CD4-positive, alpha-beta T cell treated with Interleukin-17A for 1 hour (primary cell): ENCODE measurements at places on chromosomes 16 and 17.

- DNase-seq: no peak
These were observed 39.5 kb downstream of the CMIP start for GRCh38 chr16:81483970-81484595.

GRCh38 chr16:24935336-24935735 lies 79.8 kb downstream of the ARHGAP17 start:
- DNase-seq: no peak

DNA sequence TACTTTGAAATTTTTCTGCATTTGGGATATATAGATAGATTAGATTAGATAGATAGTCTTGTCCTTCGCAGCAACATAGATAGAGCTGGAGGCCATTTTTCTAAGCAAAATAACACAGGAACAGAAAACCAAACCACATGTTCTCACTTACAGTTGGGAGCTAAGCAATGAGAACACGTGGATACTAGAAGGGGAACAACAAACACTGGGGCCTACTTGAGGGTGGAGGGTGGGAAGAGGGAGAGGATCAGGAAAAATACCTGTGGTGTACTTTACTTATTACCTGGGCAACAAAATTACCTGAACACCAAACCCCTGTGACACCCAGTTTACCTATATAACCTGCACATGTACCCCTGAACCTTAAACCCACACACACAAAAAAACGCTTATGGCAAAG lies 14.3 kb downstream of the PRKAR1A start:
- DNase-seq: no peak

DNA sequence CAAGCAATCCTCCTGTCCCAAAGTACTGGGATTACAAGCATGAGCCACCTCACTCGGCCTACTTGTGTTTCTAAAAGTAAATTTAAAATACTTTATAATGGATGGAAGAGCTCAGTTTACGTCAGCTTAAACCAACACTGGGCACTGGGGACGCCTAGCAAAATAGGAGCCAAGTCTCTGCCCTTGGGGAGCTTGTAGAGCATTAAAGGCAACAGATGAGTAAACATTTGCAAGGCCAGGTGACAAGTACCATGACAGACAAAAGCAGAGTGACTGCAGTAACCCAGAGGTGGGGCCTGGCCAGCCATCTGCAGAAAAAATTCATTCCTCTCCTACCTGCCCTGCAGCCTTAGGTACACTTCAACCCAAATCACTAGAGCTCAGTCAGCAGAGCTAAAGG lies 12.1 kb upstream of the NLK start:
- DNase-seq: no peak

DNA sequence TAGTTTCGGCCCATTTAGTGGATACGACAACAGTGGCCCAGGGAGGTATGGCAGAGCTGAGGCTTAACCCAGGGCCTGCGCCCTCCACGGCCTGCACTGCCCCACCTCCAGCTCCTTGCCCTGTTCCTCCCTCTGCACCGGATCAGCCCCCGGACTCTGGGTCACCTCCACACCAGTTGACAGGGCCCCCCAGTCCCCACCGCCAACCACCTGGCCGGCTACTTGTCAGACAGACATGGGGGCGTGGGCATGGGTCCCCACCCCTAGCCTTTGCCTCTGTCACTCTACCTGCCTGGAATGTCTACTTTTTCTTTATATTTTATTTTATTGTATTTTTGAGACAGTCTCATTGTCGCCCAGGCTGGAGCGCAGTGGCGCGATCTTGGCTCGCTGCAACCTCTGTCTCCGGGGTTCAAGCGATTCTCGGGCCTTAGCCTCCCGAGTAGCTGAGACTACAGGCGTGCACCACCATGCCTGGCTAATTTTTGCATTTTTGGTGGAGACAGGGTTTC lies 3.0 kb upstream of the ACTG1 start:
- no peak for DNase-seq

GRCh38 chr16:55487048-55487803 lies 8.2 kb downstream of the MMP2 start:
- DNase-seq: no peak

DNA sequence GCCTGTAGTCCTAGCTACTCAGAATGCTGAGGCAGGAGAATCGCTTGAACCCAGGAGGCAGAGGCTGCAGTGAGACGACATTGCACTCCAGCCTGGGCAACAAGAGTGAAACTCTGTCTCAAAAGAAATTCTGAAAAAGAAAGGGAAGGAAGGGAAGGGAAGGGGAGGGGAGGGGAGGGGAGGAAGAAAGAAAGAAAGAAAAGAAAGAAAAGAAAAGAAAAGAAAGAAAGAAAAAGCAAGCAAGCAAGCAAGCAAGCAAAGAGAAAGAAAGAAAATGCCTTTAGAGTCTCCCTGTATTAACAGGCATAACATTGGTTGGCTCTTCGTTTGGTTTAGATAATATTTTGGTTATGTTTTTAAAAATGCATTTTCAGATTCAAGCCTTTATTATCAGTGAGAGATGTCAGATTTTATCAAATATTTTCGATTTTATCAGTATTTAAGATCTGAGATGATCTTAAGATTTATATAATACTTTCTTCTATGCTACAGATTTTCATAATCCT lies 281.1 kb downstream of the NPIPA8 start:
- DNase-seq: no peak

- no peak for DNase-seq
These were observed 502.7 kb upstream of the HSBP1 start for GRCh38 chr16:83305092-83305491.

- DNase-seq: no peak
These were observed 61.6 kb downstream of the MRTFB start for GRCh38 chr16:14132696-14133048.

GRCh38 chr16:46830417-46830901 lies 521 bp downstream of the C16orf87 start:
- DNase-seq: peak; percentile 43

GRCh38 chr17:51224402-51225262 lies 35.2 kb downstream of the MBTD1 start:
- DNase-seq: no peak

- DNase-seq: no peak
These were observed 59.1 kb upstream of the CCL2 start for GRCh38 chr17:34195987-34196386.

GRCh38 chr16:57341441-57342303 lies 16.9 kb upstream of the CCL22 start:
- no peak for DNase-seq

DNA sequence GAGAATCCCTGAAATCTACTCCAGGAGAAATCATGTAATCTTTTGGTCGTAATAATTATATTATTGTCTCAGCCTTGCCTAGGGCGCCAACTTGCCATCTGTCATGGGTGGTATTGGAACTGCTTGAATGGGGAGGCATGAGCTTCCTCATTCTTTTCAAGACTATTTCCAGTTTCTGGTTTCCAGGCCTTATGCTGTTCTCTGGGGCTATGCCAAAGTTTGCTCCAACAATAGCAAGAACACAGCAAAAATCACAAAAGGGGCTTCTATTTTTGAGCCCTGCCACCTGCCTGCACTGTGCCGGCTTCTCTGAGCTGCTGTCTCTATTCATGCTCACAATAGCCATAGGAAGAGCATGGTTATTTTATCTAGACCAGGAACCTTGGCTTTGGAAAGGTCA lies 111.7 kb downstream of the SPECC1 start:
- DNase-seq: no peak

- DNase-seq: no peak
These were observed 59.0 kb upstream of the ATP2A3 start for GRCh38 chr17:4023220-4023619.

- no peak for DNase-seq
These were observed 25.4 kb upstream of the GUCY2D start for GRCh38 chr17:7977039-7977438.

- peak; percentile 11 for DNase-seq
These were observed 33.7 kb downstream of the NLK start for GRCh38 chr17:28076144-28076543.

GRCh38 chr16:85451641-85452363 lies 161.3 kb upstream of the GSE1 start:
- DNase-seq: no peak

GRCh38 chr17:30927756-30928155 lies 6.0 kb downstream of the ADAP2 start:
- no peak for DNase-seq

DNA sequence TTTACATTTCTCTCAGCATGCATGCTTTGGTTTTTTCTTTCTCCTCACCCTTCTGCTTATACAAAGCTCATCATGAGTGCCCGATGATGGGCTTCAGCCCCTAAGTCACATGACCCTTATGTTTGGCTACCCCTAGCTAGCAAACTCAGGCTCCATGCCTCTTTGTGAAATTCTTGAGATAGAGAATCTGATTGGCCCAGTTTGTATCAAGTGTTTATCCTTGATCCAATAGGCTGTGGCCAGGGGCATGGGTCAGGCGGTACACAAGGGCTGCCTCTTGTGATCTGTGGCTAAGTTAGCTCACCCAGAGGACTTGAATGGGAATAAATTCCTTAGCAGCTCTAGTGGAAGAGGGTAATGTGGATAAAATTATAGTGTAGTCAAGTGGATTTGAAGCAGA lies 11.5 kb upstream of the TOX3 start:
- no peak for DNase-seq

GRCh38 chr17:3004150-3004801 lies 59.1 kb downstream of the OR1D5 start:
- peak; percentile 46 for DNase-seq

DNA sequence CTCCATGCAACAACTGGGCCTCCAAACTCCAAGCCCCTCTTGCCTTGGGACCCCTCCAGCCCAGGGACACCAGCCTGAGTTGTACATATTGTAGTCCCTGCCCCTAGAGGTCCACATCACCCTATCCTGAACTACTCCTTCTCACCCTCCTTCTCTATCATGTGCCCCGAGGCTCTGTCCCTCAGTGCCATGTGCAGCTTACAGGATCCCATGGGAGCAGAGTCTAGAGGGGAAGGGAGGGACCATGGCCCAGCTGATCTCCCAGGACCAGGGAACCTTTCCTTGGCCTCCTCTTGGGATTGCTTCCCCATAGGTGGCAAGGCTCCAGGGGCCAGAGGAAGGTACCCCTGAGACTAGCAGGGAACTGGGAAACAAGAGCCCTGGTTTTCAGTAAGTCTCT lies 35.3 kb downstream of the TMEM132E start:
- DNase-seq: no peak

DNA sequence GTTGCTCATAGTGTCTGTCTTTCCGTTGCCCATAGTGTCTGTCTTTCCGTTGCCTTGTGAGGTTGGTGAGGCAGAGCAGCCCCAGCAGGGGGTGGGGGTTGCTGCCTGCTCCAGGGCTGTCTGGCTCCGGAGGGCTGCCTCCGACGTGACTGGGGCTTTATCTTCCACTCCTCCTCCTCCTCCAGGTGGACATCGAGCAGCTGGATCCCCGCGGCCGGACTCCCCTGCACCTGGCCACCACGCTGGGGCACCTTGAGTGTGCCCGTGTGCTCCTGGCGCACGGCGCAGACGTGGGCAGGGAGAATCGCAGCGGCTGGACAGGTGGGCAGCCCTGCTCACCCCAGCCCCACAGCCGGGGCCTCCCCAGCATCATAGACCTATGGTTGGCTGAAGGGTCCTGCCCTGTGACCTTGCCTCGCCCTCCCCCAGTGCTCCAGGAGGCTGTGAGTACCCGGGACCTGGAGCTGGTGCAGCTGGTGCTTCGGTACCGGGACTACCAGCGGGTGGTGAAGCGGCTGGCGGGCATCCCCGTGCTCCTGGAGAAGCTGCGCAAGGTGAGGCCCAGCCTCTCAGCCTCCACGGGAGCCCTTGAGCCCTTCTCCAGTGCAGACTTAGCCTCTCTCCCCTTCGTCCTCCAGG lies 14.7 kb downstream of the ANKRD13B start:
- DNase-seq: no peak

DNA sequence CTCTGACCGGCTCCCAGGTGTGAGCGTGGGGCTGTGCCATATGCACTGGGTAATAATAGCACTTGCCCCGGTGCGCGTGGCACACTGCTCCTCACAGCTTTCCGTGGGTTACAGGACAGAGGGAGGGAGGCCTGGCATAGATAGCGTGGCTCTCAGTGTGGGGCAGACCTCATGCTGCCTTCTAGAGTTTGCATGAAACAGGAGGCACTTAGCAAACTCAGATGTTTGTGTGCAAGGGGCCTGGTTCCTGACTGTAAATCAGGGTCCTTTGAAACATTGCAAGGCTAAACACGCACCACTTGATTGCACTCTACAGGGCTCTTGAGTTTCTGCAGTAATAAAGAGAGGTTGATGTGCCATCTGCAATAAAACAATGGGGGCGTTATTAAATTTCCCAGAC lies 101.7 kb downstream of the RPTOR start:
- no peak for DNase-seq

GRCh38 chr17:835263-835662 lies 53.1 kb downstream of the MRM3 start:
- DNase-seq: no peak

- no peak for DNase-seq
These were observed 183.6 kb downstream of the MYO1D start for GRCh38 chr17:32693194-32693897.

DNA sequence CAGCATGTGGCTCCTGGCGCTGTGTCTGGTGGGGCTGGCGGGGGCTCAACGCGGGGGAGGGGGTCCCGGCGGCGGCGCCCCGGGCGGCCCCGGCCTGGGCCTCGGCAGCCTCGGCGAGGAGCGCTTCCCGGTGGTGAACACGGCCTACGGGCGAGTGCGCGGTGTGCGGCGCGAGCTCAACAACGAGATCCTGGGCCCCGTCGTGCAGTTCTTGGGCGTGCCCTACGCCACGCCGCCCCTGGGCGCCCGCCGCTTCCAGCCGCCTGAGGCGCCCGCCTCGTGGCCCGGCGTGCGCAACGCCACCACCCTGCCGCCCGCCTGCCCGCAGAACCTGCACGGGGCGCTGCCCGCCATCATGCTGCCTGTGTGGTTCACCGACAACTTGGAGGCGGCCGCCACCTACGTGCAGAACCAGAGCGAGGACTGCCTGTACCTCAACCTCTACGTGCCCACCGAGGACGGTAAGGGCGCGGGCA lies 645 bp downstream of the NLGN2 start:
- peak; percentile 45 for DNase-seq

DNA sequence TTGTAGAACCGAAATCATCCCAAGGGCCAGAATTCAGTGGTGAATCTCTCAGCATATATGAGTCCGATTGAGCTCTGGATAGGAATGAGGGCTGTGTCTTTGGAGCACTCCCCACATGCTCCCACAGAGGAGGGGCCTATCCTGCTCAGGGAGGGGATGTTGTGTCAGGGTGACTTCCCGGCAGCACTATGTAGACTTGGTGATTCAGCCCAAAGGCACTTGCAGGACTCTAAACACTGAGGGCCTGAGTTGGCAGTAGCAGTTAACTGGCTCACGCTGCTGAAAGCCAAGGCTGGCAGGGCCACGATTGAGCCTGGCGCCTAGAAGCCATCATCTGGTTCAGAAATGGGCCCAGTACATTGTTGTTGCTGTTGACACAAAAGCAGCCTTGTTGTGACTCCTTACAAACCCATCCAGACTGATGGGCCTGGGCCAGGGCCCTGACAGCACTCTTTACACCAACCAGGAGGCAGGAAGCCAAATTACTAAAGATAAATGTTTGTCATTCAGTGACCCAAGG lies 31.9 kb downstream of the NMT1 start:
- DNase-seq: no peak

GRCh38 chr17:36720131-36720530 lies 118.7 kb downstream of the MRM1 start:
- DNase-seq: no peak

- no peak for DNase-seq
These were observed 50.6 kb downstream of the LMF1 start for GRCh38 chr16:920051-920681.
